ENCODE measurements at places on chromosomes 13 and 19.

GRCh38 chr13:49214917-49215376 is 5.2 kb upstream of the MLNR start:
- no peak for DNase-seq

DNA sequence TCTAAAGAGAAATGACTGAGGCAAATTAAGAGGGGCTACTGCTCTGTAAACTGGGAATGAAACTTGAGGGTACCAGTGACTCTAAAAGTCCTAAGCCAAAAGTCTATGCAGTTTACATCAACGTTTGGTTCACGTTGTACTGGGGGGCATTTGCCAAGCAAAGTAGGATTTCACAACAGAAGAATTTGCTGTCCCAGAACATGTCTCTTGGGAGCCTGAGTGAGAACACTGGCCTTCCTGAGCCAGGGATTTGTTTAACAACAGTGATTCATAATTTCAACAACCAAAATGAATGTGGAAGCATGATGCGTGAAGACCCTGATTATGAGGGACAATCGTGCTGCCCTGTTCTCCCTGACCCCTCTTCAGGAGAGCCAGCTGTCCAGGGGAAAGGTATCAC is 178.0 kb downstream of the OXGR1 start:
- DNase-seq, result no peak

DNA sequence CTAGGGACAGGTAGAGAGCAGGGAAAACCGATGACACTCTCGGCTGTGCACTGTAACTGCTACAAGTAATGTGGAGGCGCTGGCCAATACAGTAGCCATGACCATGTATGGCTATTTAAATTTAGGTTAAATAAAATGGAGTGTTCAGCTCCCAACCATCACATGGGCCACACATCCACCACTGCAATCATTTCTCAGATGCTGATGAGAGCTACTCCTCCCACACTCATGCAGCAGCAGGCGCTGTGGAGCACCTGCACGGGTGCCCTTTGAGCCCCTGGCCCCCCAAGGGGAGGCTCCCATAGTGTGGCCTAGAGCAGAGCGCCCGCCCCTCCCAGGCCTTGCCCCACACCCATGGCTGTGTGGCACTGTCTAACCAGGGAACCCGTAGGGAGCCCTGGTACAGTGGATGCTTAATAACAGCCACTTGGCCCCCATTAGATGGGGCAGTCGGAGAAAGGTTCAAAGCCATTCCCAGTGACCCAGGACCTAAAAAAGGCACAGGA is 6.0 kb downstream of the ACP4 start:
- no peak for DNase-seq

DNA sequence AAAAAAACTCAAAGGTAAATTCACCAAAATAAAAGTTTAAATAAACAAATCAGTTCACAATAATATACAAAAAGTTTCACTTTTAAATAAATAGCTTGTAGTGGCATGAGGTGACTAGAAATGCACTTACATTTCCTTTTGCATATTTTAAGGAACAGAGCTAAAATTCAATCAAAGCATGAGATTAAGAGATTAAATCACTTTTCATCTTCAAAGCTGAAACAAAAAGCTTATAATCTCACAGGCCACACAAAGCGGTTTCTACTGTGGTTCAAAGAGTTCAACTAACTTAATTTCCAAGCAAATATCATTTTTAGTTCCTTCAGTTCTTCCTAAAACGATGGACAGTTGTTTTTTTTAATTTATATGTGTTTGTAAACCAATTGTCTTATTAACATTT is 38.9 kb downstream of the TSC22D1 start:
- no peak for DNase-seq

DNA sequence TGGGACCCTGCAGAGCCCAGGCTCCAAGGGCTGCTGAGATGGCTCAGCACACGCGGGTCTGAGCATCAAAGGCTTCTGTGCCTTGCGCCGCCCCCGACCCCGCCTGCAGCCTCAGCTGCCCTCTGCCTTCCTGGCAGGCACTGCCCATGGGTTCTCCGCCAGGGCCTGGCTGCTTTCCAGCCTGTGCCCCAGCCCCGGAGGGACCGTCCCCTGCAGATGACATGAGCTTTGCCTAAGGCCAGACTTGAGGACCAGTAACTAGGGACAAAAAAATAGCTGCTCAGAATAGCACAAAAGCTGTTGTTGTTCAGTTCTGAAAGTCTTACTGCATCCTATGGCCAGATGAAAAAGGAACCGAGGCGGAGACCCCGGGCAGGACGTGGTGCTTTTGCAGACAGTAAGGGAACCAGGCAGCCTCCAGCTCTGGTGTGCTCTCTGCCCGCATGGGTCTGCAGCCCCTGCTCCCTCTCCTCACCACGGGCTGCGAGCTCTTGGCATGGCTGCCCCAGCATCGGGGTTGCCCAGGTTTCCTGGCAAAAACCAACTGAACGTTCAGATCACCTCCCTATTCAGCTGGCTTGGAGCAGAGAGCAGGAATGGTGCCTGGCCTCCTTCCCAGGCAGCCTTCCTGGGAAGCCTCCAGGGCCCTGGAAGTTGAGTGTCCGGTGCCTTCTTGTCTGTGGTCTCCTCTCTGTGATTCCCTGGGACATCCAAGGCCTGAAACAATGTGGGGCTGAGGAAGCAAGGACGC is 12.5 kb upstream of the CFAP97D2 start:
- no peak for DNase-seq

GRCh38 chr19:55071129-55071502 is 4.6 kb upstream of the EPS8L1 start:
- no peak for DNase-seq

DNA sequence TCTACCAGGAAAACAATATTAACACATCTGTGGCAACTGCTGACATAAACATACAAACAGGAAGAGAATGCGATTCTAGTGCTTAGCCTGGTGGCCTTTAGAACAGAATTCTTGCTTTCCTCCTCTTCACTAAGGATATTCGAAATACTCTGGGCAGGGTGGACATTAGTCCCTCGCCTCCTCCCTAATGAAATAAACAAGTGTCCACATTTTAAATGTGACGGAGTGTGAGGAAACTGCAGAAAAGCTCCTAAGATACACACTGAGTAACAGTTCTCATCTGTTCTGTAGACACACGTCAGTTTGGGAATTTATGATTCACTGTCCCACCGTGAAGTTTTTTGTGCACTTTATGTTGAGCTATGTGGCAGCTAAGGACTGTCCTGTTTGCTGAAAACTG is 639 bp downstream of the STARD13 start:
- no peak for DNase-seq

DNA sequence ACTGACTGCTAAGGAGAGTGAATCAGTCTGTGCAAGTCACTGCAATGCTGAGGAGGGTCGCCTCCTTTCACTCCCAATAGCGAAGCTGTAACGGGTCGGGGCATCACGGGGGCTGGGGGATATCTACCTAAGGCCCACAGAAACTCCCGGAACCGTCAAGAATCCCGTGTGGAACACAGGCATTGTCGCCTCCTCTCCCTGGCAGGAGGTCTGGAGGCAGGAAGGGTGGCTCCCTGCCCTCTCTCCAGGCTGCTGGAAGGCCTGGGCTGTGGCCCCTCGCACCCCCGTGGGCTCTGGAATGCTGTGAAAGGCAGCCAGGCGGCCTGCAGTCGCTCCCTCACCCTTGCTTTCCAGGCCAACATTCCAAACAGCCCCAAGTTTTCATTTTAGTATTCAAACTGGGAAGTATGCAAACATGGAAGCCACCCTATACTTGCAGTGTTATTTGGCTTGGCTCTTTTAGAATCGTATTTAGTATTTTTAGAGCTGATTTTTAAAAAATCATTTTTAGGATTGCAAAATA is 109.4 kb downstream of the CRYL1 start:
- no peak for DNase-seq

DNA sequence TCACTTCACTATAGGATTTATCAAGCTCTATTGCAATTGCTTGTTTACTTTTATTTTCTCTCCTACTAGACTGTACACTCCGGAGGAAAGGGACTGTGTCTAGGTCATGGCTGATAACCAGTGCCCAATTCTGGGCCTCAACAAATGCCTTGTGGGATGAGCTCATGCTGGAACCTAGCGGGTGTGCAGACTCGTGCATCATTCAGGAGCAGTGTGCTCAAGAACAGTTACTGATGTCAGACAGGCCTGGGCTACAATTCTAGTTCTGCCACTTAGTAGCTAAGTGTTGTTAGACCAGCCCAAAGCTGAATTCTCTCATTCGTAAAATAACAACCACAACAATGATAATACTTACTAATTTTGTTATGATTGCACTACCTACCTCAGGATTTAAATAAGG is 95.4 kb downstream of the CYSLTR2 start:
- DNase-seq, result no peak

DNA sequence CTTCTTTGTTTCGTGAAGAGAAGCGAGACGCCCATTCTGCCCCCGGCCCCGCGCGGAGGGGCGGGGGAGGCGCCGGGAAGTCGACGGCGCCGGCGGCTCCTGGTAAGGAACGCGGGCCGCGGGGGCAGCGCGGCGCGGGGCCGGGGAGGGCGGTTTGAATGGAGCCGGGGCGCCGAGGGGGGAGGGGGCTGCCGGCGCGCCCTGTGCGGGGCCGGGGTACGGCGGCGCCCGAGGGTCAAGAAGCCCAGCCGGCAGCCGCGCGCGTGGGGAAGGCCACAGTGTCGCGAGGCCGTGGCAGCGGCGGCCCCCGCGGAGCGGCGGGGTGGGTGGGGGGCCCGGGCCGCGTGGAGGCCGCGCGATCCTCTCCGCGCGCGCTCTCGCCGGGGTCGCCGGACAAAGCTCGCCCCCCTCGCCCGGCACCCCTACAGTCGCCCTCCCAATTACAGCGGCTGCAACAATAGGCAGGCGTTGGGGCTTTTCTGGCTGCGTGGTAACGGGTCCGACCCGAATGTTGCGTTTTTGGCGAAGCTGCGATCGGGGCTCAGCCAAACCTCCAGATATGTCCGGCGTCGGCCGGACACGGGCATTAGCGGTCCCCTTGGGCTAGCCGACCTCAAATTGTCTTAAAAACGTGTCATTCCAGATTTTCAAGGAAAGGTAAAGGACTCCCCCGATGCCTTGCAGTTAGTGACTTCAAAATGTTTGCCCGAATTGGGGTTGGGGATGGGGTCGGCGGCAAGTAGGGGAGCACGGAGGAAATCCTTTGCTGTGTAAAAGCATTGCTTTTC is 437 bp downstream of the SMARCA4 start:
- no peak for DNase-seq

DNA sequence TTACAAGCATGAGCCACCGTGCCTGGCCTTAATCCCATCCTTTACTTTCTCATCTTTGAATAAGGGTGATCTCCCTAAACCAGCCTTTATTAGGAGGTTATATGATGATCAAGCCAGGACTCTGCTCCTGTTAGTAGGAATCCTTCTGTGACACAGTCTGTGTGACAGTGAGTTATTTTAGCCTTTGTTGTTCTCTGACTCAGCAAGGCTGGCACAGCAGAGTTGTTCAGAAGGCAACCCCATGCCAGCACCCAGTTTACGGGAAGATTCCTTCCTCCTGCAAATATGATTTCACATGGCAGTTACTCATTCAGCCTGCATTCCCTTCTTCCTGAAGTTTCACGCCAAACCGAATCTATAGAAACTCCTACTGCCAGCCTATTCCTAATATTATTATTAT is 10.5 kb upstream of the MIER2 start:
- DNase-seq, result no peak

- no peak for DNase-seq
These were observed 494.6 kb downstream of the RFC3 start for GRCh38 chr13:34312578-34312977.

GRCh38 chr13:65103351-65103750 is 2126.8 kb downstream of the PCDH9 start:
- DNase-seq, result no peak

DNA sequence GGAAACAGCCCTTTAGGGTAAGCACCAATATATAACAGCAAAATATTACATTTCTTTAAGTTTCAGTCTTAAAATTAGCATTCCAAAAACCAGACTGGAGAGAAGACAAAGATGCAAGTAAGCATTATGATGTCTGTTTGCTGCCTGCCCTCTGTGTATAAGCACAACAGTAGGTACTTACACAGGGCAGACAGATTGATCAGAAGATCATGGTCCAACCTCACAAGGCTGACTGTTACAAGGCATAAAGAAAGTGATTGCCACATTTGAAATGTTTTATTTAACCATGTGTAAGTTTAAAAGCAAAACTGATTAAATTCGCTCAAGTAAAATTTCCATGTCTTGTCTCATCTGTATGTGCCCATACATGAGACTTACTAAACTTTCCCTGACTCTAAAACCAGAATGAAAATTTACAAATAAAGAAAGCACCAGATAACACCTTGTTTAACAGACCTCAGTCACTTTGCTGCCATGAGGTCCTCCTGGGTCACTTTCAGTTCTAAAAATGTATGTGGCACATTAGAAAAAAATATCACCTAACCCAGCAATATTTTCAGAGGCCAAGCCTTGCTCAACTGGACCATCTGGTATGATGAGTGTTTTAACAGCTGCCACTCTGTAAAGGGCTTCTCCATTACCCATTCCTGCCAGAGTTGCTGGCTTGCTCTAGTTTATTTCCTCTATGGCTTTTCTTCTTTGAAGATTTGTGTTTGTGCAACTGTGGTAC is 297.0 kb downstream of the RBM26 start:
- no peak for DNase-seq

DNA sequence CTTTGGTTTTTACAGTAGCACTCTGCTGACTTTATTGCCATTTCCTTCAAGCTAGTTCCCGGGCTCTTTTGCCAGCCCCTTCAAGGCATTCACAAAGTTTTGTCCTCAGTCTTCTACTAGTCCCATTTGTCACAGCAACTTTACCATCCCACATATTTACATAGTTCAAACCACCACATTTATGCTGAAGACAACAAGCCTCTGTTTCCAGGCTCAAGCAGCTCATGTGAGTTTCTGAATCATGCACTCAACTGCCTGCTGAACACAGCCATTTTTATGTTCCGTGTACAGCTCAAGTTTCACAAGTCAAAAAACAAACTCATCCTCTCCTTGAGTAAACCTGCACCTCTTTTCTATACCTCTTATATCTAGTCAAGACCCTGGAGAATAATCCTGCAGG is 977.0 kb upstream of the SLC10A2 start:
- DNase-seq, result no peak

- no peak for DNase-seq
These were observed 1209.7 kb upstream of the PCDH20 start for GRCh38 chr13:62625214-62625881.

DNA sequence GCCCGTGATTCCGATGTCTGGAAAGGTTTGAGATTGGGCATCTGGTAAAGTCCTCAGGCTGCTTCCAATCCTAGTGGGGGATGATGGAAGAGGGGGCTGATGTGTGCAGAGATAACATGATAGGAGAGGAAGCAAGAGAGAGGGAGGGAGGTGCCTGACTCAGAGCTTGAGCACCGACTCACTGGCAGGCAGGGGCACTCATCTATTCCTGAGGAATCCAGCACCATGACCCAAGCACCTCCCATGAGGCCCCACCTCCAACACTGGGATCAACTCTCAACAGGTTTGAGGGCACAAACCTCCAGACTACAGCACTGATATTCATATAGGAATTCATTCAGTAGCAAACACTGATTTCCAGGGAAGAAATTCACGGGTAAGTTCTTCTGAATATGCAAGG is 5.6 kb upstream of the SIGLEC9 start:
- no peak for DNase-seq
